ENCODE measurements at places on chromosomes 5 and 9.

GRCh38 chr9:1839909-1840308 is 175.2 kb upstream of the SMARCA2 start:
- no peak for DNase-seq

DNA sequence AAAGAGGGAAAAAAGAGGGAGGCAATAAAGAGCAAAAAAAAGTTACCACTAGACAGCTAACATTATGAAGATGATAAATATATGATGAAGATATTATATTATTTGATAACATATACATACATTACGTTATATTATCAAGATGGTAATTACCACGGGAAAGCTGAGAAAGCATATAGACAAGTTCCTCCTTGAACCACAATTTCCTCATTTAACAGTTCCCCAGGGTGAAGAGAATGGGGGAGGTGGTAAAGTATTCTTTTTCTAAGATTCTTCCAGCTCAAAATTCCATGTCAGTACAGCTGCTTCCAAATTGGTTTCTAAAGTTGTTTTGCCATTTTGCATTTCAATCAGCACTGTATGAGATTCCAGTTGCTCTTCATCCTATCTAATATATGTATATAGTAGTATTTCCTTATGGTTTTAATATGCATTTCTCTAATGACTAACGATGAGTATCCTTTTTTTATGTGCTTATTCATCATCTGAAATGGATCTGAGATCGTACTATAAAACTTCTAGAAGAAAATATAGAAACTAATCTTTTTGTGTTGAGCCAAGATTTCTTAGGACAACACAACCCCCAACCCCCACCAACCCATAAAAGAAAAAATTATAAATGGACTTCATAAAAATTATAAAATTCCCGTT is 49.5 kb upstream of the C9orf72 start:
- DNase-seq, result no peak

DNA sequence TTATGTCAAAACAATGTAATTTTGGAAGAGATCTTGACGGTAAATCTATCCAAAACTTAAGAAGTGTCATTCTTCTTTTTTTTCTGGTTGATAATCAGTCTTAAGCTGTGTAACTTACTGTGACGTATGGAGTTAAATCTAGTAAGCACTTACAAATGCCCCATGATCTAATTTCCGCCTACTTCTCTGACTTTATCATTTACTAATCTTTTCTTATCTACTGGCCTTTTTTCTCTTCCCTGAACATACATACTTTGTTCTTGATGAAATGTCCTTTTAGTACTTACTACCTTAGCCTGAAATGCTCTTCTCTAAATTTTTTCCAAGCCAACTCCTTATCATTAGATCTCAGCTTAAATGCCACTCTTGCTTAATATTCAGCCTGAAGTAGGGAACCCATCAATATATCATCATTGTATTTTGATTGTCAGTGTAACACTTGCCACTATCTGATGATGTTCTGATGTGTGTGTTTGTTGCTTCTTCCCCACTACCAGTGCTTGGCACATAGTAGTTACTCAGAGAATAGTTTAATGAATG is 27.6 kb downstream of the AP3S1 start:
- no peak for DNase-seq

DNA sequence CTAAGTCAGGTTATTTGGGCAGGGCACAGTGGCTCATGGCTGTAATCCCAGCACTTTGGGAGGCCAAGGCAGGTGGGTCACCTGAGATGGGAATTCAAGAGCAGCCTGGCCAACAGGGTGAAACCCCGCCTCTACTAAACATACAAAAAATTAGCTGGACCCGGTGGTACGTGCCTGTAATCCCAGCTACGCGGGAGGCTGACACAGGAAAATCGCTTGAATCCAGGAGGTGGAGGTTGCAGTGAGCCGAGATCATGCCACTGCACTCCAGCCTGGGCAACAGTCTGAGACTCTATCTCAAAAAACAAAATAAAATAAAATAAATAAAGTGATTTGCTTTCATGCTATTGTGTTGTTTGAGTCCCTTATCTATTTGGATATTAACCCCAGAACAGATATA is 8.2 kb upstream of the FBXW2 start:
- no peak for DNase-seq

- no peak for DNase-seq
Observed at GRCh38 chr5:32711681-32712480, 760 bp downstream of the NPR3 start.

GRCh38 chr5:1182633-1183423 is 18.6 kb upstream of the SLC6A19 start:
- DNase-seq, result no peak

DNA sequence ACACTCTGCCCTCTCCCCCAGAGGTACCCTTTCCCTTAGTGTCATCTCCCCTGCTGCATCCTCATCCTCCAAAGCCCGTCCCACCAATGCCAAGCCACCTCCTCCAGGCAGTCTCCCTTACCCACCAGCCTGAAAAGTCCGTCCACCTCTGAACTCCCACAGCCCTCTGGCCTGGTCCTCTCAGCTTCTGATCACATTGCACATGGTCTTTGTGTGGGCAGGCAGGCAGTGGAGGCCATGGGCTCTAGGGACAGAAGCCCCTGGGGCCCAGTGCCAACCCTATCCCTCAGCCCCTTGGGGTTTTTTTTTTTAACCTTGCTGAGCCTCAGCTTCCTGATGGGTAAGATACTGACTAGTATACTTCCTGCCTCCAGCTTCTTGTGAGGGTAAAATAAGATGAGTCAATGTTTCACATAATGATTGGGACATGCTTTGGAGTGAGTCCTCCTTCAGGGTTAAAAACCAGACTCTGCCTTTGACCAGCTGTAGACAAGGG is 19.4 kb downstream of the CSF1R start:
- no peak for DNase-seq

GRCh38 chr5:156239800-156240199 is 87.2 kb upstream of the SGCD start:
- no peak for DNase-seq

GRCh38 chr9:135443797-135444425 is 35.7 kb upstream of the PPP1R26 start:
- peak; percentile 59 for DNase-seq

- no peak for DNase-seq
Observed at GRCh38 chr9:86093788-86094555, 5.4 kb downstream of the GOLM1 start.

DNA sequence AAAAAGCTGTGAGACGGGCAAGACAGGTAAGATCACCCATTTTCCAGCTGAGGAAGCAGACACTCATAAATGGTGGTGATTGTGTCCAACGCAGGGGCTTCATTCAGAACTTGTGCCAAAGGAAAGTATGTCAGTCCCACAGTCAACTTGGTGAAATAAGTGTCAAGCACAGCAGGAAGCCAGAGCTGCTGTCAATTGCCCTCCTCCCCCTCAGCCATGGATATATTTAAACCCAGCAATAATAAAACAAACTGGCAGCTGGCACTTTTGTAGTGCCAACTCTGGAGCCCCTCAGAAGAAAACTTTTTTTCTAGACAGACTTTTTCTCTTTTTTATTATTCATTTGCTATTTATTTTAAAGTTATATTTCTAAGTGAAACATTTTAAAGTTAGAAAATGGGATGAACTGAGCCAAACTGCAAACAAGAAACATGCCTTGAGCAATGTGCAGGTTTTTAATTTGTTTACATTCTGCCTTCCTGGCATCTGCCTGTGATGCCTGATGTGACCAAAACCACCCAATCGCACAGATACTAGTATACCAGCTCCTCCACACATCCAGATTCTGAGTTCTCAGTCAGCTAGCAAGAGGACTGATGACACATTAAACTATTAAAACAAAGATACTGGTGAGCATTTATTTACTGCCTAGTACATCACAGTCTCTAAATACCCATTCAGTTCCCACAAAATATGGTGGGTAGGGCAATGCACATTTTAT is 17.0 kb downstream of the DMAC1 start:
- DNase-seq, result no peak

DNA sequence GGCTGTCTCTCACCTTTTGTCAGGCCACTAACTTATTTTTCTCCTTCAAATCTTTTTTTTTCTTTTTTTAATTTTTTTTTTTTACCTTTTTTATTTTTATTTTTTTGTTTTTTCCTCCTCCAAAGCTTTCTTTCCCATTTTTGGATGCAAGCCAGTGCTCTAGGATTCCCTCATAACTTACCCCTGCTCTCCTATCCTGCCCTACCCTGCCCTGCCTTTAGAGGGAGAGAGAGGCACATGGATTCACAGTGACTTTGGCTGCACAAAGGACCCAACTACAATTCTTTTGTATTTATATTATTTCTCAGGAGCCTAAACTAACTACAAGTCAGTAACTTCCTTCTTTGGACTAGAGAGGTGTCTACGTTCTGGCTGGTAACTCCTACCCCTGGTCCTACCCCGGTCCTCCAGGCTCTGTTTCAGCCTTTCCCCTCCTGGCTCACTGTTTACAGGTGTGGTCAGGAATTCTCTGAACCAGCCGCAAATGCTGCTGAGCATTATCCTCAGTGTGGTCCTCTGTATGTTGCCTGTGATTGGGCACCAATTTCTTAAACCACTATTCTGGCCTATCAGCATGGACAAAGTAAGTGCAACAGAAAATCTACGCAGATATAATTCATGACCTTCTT is 8.4 kb upstream of the RUSC2 start:
- DNase-seq, result no peak

- no peak for DNase-seq
Observed at GRCh38 chr9:112861638-112862555, 28.8 kb downstream of the SLC46A2 start.

DNA sequence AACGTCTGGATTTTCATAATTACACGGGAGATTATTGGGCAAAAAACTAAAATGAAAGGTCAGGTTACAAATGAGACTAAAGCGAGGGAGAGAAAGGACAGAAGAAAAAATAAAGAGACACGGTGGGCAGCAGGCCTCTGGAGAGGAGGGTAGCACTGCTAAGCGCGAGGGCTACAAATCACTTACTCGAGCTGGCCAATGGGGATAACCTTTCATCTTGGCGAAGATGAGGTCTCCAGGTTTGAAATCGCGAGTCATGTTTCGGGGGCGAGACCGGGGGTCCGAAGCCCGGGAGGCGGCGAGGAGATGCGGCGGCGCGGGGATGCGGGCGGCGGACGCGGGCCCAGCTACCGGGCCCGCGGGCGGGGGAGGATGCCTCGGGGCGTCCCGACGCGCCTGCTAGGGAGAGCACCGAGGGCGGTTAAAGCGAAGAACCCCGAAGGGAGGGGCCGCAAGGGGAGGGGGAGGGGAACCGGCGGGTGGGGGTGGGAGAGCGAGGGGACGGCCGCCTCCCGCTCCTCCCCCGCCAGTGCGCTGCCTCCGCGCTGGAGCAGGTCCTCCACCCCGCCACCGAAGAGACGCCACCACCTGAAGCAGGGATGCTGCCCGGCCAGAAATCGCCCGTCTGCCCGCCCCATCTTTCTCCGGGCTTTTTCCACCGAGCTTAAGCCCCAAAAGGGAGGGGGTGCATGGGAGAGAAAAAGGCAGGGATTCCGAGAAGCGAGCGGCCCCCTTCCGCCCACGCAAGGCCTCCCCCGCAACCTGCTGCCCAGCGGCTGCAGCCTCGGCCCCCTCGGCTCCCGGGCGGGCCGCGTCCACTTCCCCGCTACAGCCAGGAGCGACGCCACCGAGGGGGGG is 610 bp downstream of the PSIP1 start:
- DNase-seq, result peak; percentile 29

DNA sequence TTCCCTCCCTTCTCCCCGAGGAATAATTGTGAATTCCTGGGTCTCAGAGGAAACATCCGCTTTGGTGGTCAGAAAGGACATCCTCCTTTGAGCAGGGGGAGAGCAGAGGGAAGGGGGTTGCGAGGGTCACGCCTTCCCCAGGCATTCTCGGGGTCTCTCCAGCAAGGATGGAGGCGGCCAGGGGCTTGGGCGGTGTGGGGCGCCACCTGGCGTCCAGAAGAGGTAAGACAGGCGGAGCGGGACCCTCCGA is 129.1 kb downstream of the KCNIP1 start:
- no peak for DNase-seq

GRCh38 chr5:111738118-111738517 is 18.9 kb downstream of the NREP start:
- no peak for DNase-seq

- DNase-seq, result no peak
Observed at GRCh38 chr5:168088410-168089173, 202.9 kb upstream of the WWC1 start.

- no peak for DNase-seq
Observed at GRCh38 chr5:137176126-137176525, 323.0 kb downstream of the SPOCK1 start.

GRCh38 chr9:5354184-5354583 is 14.5 kb upstream of the RLN1 start:
- DNase-seq, result no peak

- no peak for DNase-seq
Observed at GRCh38 chr5:55633574-55634208, 78.4 kb downstream of the SLC38A9 start.

DNA sequence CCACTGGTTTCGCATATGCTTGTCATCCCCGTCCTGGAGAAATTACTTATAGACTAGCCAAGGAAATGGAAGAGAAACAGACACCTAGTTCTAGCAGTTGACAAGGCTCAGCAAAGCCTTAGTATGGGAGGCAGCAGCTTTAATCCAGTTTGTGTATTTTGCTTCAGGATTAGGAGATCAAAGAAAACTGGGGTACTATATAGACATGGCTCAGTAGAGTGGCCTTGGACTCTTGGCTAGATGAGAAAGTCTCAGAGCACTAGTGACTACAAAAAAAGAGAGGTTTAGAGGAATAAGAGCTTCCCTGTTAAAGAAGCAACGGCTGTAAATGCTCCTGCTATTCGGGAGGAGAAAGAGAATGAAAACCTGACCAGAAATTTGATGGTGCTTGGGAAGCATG is 349.1 kb downstream of the CTNND2 start:
- no peak for DNase-seq

DNA sequence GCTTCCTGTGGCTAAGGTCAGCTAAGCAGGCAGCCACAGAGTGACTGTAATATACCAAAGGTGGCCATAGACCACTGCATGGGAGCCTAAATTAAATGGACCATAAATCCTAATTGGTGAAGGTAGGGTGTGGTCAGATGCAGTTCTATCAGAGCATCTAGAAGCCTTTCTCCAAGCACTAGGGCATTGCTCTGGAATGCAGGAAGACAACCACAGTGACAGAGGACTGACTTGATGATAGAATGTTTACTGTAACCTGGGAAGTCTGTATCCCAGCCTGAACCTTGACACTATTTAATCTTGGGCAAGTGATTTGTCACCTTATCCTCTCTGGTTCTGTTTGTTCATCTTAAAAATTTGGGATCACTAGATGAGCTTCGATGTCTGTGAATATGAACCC is 2.3 kb downstream of the FBXO38 start:
- DNase-seq, result no peak

DNA sequence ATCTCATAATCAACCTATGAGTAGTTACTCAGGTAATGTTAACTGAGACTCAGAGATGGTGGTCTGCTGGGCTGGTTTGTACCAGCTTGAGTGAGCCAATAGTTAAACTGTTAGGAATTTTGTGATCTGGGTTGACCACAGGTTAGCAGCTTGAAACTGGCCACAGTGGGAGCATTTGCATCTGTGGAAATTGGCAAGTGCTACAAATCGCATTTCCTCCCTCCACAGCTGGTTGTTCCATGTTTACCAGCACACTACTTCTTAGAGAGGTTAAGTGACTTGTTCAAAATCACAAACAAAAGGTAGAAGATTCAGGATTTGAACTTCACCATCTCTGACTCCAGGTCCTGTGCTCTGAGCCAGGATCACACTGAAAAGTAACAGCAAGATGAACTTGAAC is 446.9 kb upstream of the CLINT1 start:
- DNase-seq, result no peak
